ENCODE measurements at places on chromosomes 5 and 9.

- no peak for DNase-seq
Measured at GRCh38 chr9:136960212-136960937, 8.3 kb downstream of the LCN12 start.

DNA sequence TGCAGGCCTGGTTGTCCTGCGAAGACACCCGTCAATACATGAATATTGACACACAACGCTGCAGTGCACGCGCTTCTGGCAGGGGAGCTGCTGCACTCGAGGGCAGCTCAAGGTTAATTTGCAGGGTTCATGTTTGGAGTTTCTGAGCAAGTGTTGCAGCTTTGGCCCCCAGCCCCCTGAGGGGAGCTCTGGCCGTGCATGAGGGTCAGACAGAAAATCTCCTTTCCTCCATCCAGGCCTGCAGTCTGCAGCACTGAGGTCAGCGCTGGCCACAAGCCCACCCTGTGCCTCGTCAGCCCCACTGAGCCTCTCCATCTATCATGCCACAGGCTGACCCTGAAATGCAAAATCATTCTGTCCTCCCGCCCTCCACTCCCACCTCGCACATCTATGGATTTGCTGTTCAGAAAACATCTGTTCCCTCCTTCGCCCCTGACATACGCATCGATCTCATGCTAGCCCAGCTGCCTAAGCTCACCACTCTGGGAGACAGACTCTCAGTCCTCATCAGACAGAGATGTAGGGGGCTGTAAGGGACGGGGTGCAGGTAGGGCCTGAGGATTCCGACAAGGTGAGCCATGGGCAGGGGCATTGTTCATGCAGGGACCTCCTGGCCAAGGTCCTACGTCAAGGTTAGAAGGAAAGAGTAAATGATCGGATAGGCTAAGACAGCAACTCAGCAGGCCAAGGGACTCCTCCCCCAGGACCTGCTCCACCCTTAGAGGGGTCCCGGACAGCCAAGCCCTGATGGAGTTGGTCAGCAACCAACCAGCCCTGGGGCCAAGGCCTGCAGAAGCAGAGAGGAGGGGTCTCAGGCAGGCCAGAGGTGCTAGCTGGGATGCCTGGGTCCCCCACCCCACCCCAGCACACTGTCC lies 125.1 kb downstream of the KCNIP1 start:
- no peak for DNase-seq

- DNase-seq, result no peak
Measured at GRCh38 chr5:170168797-170169196, 63.1 kb downstream of the FOXI1 start.

DNA sequence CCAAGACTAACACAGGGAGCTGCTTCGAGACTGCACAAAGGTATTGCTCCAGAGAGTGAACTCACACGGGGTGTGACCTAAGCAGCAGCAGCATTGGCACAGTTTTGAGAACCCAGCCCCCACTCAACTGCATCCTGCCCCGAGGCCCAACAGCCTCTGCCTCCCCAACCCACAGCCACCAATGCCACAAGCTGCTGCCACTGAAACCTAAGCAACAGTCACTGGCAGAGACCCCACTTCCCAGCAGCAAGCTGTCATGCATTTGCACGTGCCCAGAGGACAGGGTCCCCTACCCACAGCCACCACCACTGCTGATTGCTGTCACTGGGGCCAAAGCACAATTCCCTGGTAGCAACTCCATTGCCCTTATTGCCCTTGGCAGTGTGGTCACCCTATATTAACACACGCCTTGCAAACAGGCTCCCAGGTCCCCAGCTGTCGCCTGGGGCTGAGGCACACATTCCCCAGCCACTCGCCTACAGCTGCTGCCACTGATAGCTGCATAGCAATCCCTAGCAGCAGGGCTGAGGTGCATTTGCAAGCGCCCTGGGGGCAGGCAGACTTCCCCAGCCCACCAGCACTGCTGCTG lies 141.0 kb downstream of the AGTPBP1 start:
- no peak for DNase-seq

DNA sequence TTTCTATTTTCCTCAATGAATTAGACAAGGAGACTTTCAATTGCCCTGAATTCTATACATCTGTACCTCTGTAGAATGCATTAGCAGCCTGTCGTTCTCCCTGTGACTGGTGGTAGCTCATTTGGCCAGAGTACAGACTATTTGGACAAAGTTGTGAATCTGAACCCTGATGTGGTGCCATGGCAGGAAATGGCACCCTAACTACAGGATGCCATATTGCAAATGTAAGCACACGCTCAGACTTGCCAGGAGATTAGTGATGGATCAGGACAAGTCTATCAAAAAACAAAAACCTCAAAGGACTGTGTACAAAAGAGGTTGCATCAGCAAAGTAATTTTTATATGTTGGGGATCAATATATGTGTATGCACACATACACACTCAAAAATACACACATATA lies 58.3 kb downstream of the SVEP1 start:
- no peak for DNase-seq

GRCh38 chr5:98108497-98108896 lies 665.0 kb upstream of the RGMB start:
- no peak for DNase-seq

- no peak for DNase-seq
Measured at GRCh38 chr5:143155455-143155854, 248.0 kb downstream of the NR3C1 start.

DNA sequence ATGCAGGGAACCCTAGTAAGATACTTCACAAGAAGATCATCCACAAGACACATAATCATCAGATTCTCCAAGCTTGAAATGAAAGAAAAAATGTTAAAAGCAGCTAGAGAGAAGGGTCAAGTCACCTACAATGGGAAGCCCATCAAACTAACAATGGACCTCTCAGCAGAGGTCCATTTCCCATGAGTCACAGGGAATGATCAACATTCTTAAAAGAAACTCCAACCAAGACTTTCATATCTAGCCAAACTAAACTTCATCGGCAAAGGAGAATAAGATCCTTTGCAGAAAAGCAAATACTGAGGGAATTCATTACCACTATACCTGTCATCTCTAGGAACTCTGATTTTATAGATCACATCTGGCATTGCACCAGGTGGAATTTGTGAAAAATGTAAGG lies 52.9 kb upstream of the SPATA31E1 start:
- DNase-seq, result no peak

DNA sequence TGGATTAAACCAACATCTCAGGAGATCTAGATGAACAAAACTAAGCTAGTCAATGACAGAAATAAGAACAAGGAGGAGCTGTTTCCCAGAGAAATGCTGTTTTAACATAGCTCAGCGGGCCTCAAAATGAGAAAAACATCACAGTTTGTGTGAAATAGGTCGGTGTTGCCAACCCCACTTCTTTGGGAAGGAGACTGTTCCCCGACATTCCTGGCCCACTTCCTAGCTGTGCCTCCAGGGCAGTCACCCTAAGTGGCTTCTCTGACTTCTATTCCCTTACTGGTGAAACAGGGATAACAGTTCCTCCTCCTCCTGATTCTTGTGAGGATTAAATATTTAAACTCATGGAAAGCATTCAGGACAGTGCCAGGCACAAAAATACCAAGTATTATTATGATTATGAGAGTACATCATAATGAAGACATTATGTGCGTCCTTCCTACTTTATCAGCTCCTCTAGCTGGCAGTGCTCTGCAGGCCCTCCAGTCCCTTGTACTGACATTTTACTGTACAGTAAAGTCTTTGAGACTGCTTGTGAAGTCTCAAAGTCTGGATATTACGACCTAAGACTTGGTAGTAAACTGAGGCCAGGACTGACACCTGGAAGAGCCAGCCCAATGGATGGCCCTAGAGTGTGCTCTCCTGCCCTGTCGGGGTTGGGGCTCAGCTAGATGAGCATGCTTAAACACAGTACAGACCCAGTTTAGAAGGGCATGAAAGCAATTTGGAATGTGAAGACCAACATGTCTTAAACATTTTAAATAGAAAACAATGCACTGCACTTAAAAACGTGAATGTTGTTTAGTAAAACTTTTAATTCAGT lies 7.3 kb downstream of the ISCA1 start:
- DNase-seq, result no peak

DNA sequence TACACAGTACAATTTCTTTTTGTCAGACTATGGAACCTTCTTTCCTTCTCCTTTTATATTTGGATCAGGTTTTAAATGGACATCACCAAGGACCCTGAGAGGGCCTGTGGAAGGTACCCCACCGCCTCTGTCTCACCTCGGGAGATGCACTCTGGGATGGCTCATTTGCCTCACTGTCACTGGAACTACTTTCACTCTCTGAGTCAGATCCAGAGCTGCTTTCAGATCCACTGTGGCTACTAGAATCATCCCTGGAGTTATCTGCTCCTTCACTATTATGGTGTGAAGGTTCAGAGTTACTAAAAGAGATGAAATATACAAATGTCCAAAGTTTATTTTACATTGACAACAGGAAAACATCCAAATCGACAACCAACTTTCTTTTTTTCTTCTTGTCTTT lies 24.6 kb downstream of the LEAP2 start:
- DNase-seq, result no peak

- no peak for DNase-seq
Measured at GRCh38 chr9:14251154-14252071, 62.5 kb downstream of the NFIB start.

DNA sequence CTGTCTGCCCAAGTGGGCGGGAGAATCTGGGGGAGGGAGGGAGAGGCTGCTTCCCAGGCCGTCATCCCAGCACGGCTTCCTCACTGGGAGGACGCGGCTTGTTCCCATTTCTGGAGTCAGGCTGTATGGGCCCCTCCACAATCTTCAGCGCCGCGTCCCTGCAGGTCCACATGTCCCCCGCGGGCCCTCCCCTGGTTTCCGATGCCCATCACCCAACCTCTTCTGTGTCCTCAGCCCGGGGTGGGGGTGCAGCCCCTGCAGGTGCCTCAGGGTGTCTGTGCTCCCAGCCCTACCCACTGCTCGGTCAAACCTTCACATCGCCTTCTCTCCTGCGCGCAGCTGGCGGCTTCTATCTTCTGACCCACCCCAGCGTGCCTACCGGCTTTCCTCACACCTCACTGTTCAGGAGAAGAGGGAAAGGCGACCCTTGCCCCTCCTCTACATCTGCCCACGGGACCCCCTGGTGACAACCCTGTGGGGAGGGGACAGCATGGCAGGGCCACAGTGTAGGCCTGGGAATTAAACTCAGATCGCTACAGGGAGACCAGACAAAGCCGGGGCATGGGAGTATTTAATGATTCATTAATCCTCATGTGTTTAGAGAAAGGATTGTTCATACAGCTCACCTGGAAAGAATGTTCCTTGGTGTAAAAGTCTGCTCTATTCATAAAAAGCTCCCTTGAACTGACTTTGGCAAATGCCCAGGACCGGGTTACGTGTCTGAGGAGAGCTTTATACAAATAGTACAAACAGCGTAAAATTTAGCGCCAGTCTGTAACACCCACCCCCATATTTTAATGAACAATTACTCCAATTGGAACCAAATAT lies 145.1 kb downstream of the IRX1 start:
- no peak for DNase-seq

DNA sequence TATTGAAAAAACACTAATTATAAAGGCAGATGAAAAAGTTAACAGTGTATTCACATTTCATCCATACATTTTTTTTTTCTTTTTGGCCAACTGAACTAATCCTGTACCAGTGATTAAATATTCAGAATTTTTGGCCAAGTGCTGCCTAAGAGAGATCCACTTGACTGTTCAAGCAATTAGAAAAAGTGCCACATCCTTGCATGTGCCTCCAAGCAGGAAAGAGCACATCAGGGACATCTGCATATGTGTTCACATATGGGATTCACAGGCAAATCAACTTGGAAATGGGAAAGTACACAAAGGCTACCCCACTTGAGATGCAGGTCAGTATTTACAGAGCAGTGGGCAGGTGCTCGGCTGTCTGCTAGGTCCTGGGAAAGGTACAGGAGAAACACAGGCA lies 163.3 kb upstream of the LHFPL2 start:
- DNase-seq, result no peak

GRCh38 chr9:93670208-93671019 lies 94.0 kb downstream of the PHF2 start:
- DNase-seq, result no peak

GRCh38 chr5:88785746-88786565 lies 97.0 kb downstream of the MEF2C start:
- no peak for DNase-seq
